ENCODE measurements at places on chromosomes 1 and 21. TPM values are rescaled to one million over a fixed set of nuclear protein-coding genes. Genes with fewer than 3 reads are reported as not detected.

The ACTL8 gene
- not detected for total RNA-seq

The GNAT2 gene
- not detected for total RNA-seq

The SPRR1B gene
- total RNA-seq: not detected

The WNT4 gene
- 0.19 TPM for total RNA-seq

The MIXL1 gene
- 0.18 TPM for total RNA-seq

The C8A gene
- total RNA-seq: not detected

The RHD gene
- not detected for total RNA-seq

- peak overlapping the region; percentile 99 for H3K4me3 ChIP-seq
- peaks cover 33% of the 10 kb centered on the region for H3K4me1 ChIP-seq
- peak overlapping the region; percentile 98 for H3K27ac ChIP-seq
- peaks cover 4% of the 10 kb centered on the region for H3K27me3 ChIP-seq
- DNase-seq: no peak
Observed at GRCh38 chr1:89996450-89997110, 1.7 kb downstream of the ZNF326 start.

DNA sequence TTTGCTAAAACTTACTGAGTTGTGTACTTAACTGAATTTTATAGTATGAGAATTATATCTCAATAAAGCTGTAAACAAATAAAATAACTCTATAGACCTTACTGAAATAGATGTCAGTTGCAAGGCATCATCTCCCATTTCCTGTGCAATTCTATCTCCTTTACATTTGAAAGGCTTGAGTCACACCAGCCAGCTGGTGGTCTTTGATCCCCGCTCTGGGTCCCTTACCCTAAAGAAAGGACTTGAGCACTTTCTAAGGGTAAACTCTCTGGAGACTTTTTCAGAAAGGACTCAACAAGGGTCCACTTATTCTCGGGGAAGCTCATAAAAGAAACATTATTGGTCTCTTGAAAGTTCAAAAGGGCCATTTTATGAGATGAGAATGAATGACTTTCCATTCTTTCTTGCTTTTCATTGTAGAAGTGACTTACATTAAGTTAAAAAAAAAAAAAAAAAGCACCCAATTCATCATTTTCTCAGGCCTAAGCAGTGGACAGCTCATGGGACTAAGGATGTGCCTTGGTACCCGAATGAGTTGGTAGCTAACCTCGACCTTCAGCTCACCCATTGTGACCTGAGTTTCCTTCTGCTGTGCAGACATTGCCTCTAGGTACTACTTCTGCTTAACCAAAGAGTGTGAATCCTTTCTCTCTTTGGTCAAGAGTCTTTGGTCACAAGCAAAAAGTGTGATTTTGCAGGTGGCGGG lies 147.0 kb upstream of the COA6 start:
- DNase-seq: no peak
- no peaks in the 10 kb centered on the region for H3K4me1 ChIP-seq
- peaks cover 14% of the 10 kb centered on the region for H3K27me3 ChIP-seq
- no peak overlapping the region for H3K27ac ChIP-seq
- no peak overlapping the region for H3K4me3 ChIP-seq

GRCh38 chr1:46278807-46279206 lies 24.6 kb downstream of the LRRC41 start:
- no peaks in the 10 kb centered on the region for H3K4me1 ChIP-seq
- DNase-seq: no peak
- H3K4me3 ChIP-seq: no peak overlapping the region
- peaks cover 13% of the 10 kb centered on the region for H3K36me3 ChIP-seq
- H3K27me3 ChIP-seq: no peaks in the 10 kb centered on the region
- no peak overlapping the region for H3K27ac ChIP-seq

DNA sequence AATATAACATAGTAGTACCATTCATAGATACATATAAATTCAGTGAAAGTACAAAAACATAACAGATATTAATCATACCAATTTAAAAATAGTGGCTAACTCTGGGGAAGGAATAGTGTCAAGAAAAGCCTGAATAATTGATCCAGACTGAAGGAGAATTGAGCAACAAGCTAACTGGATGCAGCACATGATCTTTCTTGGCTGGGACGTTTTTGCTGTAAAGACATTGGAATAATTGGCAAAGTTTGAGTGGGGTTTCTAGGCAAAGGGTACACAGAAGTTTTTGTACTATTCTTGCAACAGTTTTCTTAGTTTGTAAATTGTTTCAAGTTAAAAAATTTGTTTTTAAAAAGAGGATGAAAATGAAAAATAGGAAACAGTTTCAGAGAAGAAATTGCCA lies 2.6 kb upstream of the SH3GLB1 start:
- no peak for DNase-seq
- peaks cover 2% of the 10 kb centered on the region for H3K36me3 ChIP-seq
- no peak overlapping the region for H3K27ac ChIP-seq

DNA sequence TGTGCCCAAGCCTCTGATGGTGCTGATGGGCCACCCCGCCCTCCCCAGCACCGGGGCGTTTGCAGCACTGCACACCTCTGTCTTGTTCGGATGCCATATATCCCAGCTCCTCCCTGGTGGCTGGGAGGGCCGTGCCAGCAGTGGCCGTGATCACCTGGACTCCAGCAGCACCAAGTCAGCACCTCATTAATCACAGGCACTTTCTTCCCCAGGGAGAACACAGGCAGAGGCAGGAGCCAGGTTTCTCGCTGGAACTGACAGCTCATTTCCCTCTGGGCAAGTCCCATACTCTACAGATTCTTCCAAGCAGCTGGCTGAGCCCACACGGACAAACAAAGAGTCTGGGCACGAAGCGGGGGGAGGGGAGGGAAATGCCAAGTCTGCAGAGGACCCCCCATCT lies 141.7 kb upstream of the EDN2 start:
- no peaks in the 10 kb centered on the region for H3K36me3 ChIP-seq
- no peak overlapping the region for H3K4me3 ChIP-seq
- H3K4me1 ChIP-seq: peaks cover 51% of the 10 kb centered on the region
- H3K27me3 ChIP-seq: no peaks in the 10 kb centered on the region

- H3K4me1 ChIP-seq: peaks cover 23% of the 10 kb centered on the region
- H3K27ac ChIP-seq: no peak overlapping the region
- no peak overlapping the region for H3K4me3 ChIP-seq
- no peak for DNase-seq
- no peaks in the 10 kb centered on the region for H3K27me3 ChIP-seq
Observed at GRCh38 chr1:228652116-228652515, 83.2 kb upstream of the RHOU start.

- H3K27ac ChIP-seq: no peak overlapping the region
- no peaks in the 10 kb centered on the region for H3K36me3 ChIP-seq
- no peak overlapping the region for H3K4me3 ChIP-seq
- no peaks in the 10 kb centered on the region for H3K4me1 ChIP-seq
Observed at GRCh38 chr1:179440971-179441370, 75.2 kb downstream of the AXDND1 start.

- no peak for DNase-seq
- H3K27ac ChIP-seq: no peak overlapping the region
- peaks cover 70% of the 10 kb centered on the region for H3K27me3 ChIP-seq
- H3K4me3 ChIP-seq: no peak overlapping the region
- H3K4me1 ChIP-seq: peaks cover 2% of the 10 kb centered on the region
- H3K36me3 ChIP-seq: no peaks in the 10 kb centered on the region
Observed at GRCh38 chr1:37035014-37035691, 838 bp upstream of the GRIK3 start.

DNA sequence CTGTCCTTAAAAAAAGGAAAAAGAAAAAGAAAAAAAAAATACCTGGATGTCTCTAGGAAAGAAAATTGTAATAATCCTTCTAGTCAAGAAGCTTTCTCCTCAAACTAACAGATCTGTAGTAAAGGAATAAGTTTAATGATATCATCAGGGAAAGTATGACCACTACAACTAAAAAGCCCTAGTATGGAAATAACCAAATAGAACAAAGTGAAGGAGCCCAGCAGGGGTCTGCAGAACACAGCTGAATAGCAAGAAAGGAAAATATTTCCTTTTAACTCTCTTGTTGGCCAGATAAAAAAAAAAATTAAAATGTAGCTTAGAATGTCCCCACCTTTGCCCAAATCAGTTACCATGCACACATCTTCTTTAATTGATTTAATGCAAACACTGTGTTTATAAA lies 43.2 kb downstream of the PRRX1 start:
- H3K4me1 ChIP-seq: peaks cover 89% of the 10 kb centered on the region
- peaks cover 39% of the 10 kb centered on the region for H3K36me3 ChIP-seq
- H3K27me3 ChIP-seq: no peaks in the 10 kb centered on the region
- DNase-seq: no peak
- peak overlapping the region; percentile 92 for H3K27ac ChIP-seq

DNA sequence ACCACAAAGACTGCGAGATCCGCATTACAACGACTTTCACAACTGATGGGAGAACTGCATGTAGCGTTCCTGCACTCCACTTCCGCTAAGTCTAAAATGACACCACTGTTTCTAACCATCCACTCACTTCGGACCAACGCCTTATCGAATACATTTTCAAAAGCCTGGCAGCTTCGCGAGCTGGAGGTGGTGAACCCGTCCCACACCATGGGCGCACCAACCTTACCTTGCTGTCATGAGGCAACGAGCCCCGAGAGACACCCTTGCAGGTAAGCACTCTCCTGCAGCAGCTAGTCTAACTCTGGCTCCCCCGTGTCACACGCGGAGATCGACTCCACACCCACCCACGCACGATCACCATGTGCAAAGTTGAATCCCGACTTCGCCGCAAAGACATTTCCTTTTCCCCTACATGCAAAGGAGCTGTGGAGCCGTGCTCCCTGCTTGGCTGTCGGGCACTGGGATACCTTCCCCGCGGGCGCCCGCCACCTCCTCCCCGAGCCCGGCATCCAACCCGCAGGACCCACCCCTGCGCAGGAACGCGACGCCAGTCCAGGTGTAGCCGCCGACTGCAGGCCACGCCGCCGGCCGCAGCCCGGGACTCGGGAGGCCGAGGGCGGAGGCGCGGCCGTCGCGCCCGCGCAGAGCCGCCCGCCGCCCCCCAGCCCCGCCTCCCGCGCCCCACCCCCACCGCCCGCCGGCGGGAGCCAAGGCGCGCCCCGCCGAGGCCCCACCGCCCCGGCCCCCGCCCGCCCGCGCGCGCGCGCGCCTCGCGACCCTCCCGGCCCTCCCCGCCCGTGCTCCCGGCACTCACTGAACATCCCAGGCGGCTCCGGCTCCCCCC lies 629 bp downstream of the TAF5L start:
- H3K36me3 ChIP-seq: peaks cover 5% of the 10 kb centered on the region
- H3K4me3 ChIP-seq: peak overlapping the region; percentile 94
- peak overlapping the region; percentile 88 for H3K27ac ChIP-seq

DNA sequence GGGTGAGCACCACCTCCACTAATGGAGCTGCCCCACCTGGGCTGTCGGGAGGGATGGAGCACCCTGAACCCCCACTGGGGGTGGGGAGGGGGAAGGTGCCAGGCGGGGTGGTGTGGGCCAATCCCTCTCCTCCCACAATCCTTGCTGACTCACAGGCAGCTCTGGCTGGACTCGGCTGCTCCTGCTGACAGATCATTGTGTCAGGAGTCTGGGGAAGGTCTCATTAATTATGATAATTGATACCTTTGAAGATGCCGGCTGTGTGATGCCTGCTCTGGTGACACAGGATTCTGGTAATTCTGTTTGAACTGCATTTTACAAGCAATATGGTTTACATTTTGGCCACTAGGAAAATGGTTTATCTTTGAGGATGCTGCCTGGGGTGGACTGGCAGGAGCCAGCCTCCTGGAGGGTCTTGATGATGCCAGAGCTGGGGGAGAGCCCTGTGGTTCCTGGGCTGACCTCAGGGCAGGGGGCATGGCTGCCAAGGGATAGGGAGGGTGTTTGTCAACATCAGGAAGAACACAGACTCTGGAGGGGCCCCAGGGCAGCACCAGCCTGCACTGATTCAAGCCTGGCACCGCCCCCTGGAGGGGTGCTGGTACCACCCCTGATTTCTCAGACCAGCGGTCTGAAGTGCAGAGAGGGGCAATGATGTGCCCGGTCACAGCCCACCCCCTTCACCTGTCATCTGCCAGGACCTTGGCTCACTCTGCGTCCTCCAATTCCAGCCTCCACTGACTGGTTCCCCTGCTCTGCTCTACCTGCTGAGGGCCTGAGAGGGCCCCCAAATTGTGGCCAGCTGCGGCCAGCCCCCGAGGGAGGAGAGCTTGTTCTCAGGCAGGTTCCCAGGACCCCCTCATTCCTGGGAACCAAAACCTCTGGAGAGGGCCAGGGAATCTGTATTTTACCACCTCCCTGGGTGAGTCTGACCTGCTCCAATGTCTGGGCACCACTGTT lies 338.8 kb downstream of the MATN1 start:
- H3K4me1 ChIP-seq: no peaks in the 10 kb centered on the region
- H3K36me3 ChIP-seq: no peaks in the 10 kb centered on the region
- peaks cover 2% of the 10 kb centered on the region for H3K27me3 ChIP-seq
- H3K27ac ChIP-seq: no peak overlapping the region

DNA sequence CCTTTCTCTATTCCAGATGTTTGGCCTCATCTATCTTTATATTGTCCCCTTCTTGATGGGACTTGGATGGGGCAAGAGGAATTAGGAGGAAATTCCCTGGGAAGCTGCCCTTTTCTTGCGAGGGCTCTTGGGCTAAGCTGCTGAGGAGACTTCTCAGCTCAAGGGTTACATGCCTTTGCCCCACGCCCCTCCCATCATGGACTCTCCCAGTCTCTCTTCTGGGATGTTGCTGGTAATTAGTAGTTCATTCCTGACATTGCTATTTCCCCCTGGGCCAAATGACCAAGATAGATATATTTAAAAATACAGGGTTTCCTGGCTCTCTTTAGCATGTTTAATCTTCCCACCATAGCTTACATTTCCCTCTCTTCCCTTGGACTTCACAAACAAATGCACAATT lies 90.6 kb upstream of the RALGPS2 start:
- H3K4me1 ChIP-seq: peaks cover 22% of the 10 kb centered on the region
- H3K27me3 ChIP-seq: no peaks in the 10 kb centered on the region
- H3K27ac ChIP-seq: peak overlapping the region; percentile 48
- DNase-seq: no peak
- no peaks in the 10 kb centered on the region for H3K36me3 ChIP-seq

- no peak overlapping the region for H3K4me3 ChIP-seq
- peaks cover 5% of the 10 kb centered on the region for H3K4me1 ChIP-seq
- no peak overlapping the region for H3K27ac ChIP-seq
- no peaks in the 10 kb centered on the region for H3K27me3 ChIP-seq
Observed at GRCh38 chr1:183173828-183174227, 12.2 kb upstream of the LAMC2 start.
